Karpas-422 (cell line): ENCODE measurements at places on chromosomes 4 and X.

GRCh38 chr4:156781852-156782251 is 189.7 kb downstream of the PDGFC start:
- H3K36me3 ChIP-seq, result no peaks in the 10 kb centered on the region
- no peak overlapping the region for H3K27ac ChIP-seq
- H3K27me3 ChIP-seq, result no peaks in the 10 kb centered on the region; the same call in 1 of the 2 replicates
- H3K4me3 ChIP-seq, result no peak overlapping the region
- H3K4me1 ChIP-seq, result no peaks in the 10 kb centered on the region

- no peaks in the 10 kb centered on the region for H3K27me3 ChIP-seq
- no peak overlapping the region for H3K4me3 ChIP-seq
- DNase-seq, result no peak
- no peak overlapping the region for H3K27ac ChIP-seq
- H3K36me3 ChIP-seq, result no peaks in the 10 kb centered on the region
These were observed 28.2 kb upstream of the HUWE1 start for GRCh38 chrX:53714580-53715345.

DNA sequence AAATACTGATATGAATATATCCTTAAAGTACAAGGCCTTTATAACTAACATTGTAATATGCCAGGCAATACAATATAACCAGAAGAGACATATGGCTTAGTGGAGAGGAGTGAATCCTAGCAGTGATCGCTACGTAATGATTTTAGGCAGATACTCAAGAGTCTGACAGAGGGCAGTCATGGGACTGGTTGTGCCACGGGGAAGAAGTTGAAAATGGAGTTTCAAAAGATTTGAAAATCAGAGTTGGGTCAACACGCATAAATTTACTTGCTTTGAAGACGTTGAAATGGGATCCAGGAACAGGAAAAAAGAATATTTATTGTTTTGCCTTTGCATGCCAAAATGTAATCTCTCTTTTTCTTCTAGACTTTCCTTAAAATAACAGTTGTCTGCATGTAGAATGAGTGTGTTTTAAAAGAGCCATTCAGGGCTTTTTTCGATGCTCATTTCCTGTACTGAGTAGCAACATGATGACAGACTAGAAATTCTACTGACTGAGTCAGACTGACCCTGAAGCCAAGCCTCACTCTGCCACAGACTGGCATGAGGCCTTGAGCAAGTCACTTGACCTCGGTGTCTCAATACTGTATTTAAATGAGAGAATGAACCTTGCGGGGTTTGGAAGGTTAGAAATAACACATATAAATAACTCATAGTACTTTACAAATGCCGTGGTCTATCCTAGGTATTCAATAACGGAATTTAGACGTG is 8.1 kb upstream of the SMS start:
- no peak for DNase-seq
- no peaks in the 10 kb centered on the region for H3K36me3 ChIP-seq
- no peaks in the 10 kb centered on the region for H3K27me3 ChIP-seq
- H3K4me3 ChIP-seq, result no peak overlapping the region
- peaks cover 3% of the 10 kb centered on the region for H3K4me1 ChIP-seq

DNA sequence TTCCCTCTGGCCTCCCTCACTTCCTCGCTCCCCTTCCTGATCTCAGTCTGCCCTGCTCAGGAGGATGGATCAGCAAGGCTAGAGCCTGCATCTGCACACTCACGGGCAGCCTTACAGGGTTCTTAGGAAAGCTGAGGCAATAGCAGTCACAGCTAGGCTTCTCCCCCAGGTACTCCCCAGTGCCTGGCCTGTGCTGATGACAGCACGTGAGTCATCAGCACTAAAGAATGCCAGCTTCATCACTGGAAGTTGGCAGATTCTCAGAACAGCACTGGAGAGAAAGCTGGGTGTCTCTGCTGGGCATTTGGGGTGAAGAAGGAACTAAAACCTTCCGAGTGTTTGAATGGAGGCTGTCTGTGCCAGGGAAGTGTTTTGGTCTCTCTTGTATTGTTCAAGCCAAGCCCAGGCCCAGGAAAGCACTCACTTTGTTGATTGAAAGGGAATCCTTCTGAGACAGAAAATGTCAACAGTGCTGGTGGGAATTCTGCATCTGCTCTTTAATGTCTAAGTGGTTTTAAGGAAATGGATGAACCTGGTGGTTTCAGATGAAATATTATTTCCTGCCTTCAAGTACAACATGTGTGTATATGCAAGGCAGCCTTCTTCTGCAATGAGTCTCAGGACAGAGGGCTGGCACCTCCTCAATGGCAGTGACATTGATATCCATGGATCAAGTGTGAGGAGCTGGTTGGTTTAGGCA is 73.0 kb upstream of the SCOC start:
- H3K27ac ChIP-seq, result no peak overlapping the region
- H3K4me3 ChIP-seq, result no peak overlapping the region
- H3K36me3 ChIP-seq, result no peaks in the 10 kb centered on the region
- DNase-seq, result no peak
- no peaks in the 10 kb centered on the region for H3K27me3 ChIP-seq

DNA sequence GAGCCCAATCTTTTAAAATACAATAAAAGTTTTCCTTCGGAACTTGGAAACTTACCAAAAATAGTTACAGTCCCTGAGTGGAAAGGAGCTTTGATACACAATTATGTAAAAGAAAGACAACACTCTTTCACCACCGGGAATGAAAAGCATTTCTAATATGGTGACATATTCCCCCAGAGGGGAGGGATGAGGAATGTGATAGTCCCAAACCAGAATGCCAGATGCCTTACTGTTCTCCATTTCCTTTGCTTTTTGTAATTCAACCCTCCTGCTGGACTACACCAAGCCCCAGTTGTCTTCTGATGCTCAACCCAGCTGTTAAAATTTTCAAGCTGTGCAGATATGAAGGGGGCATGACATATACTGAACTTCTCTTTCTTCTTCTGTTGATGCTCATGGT is 4.1 kb downstream of the PRIMPOL start:
- H3K27ac ChIP-seq, result no peak overlapping the region
- H3K4me3 ChIP-seq, result no peak overlapping the region
- H3K27me3 ChIP-seq, result no peaks in the 10 kb centered on the region

GRCh38 chr4:176824645-176825366 is 32.1 kb upstream of the VEGFC start:
- DNase-seq, result no peak
- no peak overlapping the region for H3K4me3 ChIP-seq
- H3K27ac ChIP-seq, result no peak overlapping the region
- no peaks in the 10 kb centered on the region for H3K27me3 ChIP-seq
- no peaks in the 10 kb centered on the region for H3K4me1 ChIP-seq
- no peaks in the 10 kb centered on the region for H3K36me3 ChIP-seq

DNA sequence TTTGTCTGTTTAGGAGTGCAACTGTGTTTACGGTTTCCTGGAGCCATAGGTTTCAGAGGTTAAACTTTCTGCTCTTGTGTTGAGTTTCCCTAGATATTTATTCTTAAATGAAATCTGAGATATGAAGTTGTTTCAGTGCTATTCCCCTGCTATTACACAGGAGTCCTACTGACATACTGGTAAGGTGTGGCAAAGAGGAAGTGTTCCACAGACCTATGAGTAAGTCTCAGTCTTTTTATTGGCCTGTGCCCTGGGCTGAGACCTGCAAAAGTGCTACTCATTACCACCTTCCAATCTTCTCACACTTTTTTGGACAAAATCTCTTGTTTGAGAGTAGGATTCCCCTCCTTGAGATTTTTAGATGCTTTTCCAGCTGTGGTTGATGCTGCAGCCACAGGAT is 35.6 kb upstream of the MAGEA8 start:
- no peaks in the 10 kb centered on the region for H3K27me3 ChIP-seq
- H3K4me3 ChIP-seq, result no peak overlapping the region
- H3K36me3 ChIP-seq, result no peaks in the 10 kb centered on the region
- no peak for DNase-seq
- H3K27ac ChIP-seq, result no peak overlapping the region
- no peaks in the 10 kb centered on the region for H3K4me1 ChIP-seq

DNA sequence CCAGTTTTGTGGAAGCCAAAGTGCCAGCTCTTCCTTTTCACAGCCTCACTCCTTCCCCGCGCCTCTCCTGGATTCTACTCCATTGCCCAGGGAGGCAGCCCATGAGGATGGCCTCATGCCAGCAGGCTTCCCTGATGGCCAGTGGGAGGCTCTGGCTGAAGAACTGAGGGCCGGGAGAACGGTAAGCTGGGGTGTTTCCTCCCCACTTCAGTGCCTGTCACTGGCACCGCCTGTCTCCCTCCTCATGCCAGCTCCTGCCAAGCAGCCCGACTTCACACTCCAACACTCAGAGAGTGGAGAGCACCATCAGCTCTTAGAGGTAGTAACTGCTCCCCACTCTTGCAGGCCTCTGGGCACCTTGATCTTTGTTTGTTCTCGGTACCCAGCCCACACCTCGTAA is 46.9 kb upstream of the STIM2 start:
- peaks cover 19% of the 10 kb centered on the region for H3K4me1 ChIP-seq
- DNase-seq, result no peak
- no peak overlapping the region for H3K27ac ChIP-seq
- no peak overlapping the region for H3K4me3 ChIP-seq
- H3K36me3 ChIP-seq, result no peaks in the 10 kb centered on the region

DNA sequence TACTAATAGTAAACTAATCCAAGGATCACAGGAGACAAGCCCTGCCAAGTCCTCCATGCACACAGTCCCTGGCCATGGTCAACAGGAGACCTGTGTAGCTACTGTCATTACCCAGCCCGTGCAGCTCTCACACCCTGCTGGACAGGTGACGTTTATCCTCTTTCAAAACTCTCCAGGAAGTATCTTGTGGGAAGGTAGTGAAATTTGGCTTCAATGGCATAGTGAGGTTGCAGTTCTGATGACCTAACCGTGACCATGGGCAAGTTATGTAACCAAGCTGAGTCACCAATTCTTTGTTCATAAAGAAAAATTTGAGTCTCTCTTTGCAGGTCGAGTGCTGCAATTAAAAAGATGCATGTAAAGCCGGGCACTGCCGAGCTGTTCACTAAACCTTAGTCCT is 11.3 kb upstream of the SLC2A9 start:
- H3K4me1 ChIP-seq, result peaks cover 5% of the 10 kb centered on the region; the same call in 1 of the 2 replicates
- no peak overlapping the region for H3K4me3 ChIP-seq
- no peak overlapping the region for H3K27ac ChIP-seq
